LHCN-M2 (cell line): ENCODE measurements at places on chromosomes 3 and 15.

DNA sequence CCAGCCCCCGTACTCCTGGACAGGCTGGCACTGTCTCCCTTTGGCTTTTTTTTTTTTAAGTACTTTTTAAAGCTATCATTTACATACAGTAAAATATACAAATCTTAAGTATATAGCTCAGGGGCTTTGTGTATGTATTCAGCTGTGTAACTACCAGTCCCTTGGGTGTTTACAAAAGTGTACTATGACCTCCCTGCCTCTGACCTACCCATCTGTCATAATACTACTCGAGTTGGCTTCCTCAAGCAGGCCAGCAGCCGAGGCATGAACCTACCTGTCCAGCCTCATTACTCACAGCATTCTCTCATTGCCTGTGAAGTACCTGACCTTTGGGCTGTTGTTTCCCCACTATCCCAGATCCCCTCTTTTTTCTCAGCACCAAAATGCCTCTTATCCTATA lies 33.2 kb downstream of the ABHD2 start:
- DNase-seq, result no peak

GRCh38 chr3:185995352-185995751 lies 57.5 kb upstream of the TRA2B start:
- DNase-seq, result peak; percentile 46

- peak; percentile 32 for DNase-seq
These were observed 24.9 kb downstream of the GJD2 start for GRCh38 chr15:34729886-34730285.

GRCh38 chr15:28901987-28902745 lies 16.4 kb downstream of the APBA2 start:
- DNase-seq, result no peak

DNA sequence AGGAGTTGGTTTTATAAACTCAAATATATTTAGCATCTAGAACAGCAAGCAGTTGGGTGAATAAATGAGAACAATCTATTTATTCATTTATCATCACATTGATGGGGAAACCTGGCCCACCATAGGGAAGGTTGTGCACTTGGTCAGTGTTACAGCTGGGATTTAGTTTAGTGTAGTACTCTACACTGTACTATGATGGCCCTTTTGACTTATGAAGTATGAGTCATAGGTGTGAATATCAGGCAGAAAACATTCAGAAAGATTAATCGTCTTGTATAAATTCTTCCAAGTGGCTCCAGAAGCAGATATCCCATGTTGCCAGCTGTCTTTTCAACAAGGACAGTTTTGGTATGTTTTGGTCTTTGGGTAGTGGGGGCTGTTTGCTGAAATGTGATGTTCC lies 38.0 kb downstream of the BBS4 start:
- DNase-seq, result peak; percentile 34

DNA sequence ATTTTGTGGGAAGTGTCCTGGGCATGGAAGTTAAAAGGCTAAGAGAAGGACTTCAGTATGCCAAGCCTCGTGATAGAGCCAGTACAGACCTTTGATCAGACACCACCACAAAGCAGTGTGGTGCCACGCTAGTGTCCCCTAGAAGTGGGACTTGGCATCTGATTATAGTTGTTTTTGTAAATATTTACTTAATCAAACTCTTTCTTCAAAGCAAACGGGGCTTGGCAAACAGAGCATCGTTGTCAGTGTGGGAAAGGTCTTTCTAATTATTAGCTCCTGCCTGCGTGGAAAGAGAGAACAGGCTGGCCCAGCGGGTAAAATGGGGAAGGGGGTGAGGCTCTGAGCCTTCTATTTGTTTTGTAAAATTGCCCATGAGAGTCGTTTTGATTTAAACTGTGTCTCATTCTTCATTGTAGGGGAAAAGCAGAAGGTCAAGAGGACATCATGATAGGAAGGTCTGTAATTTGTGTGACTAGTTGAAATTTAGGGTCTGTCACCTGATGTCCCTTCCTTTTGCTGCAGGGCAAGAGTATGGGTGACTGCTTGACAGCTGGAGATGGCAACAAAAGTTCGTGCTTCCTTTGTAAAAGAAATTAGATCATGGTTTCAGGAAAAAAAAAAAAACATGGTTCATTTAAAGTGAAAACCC lies 105.0 kb downstream of the IQCH start:
- no peak for DNase-seq

DNA sequence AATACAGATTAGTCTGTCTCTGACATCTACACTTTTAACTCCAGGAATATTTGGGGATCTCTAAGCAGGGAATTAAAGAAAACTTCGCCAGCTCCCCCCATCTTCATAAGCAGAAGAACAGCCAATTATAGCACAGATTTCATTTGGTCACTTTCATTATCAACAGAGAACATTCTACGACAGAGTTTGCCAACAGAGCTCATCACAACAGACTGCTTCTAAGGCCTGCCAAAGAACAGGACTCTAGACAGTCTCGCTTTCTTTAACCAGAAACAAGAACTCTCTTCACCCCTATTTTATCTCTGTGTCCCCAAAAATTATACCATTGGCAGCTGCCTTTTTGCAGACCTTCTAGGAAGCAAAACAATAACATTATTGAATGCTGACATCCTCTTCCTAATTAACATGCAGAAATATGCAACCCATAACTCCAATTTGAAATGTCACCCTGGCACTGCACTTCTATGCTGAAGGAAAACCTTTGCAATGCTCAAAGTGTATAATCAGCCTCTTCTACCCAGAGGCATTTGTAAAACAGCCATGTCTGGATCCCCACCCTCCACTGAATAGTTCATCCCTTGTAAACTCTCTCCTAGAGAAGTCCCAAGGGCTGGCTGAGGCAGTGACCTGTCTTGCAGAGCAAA lies 552.8 kb downstream of the MAGI1 start:
- no peak for DNase-seq

- DNase-seq, result no peak
These were observed 13.8 kb upstream of the CCR9 start for GRCh38 chr3:45872569-45872968.

DNA sequence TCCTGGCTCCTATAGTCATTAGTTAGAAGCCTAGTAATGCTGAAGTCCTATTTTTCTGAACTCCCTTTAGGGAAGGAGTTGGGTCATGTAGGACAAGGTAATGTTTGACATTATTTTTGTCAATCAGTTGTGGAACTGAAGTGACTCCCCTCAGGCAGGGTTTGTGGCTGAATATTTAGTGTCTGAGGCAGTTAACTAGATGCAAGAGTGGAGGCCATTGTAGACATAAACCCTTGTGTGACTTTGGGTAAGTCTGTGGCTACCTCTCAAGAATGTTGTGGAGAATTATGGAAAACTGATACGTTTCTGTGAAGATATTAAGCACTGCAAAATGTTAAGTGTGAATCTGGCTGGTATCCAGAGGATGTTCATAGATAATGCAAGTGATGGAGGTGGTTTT lies 125.2 kb upstream of the PHLDB2 start:
- DNase-seq, result no peak

- DNase-seq, result peak; percentile 57
These were observed 37.7 kb downstream of the PLD1 start for GRCh38 chr3:171772427-171773056.

GRCh38 chr3:35498506-35499210 lies 140.7 kb upstream of the ARPP21 start:
- DNase-seq, result no peak

GRCh38 chr3:14283092-14283812 lies 104.6 kb downstream of the LSM3 start:
- DNase-seq, result no peak

- DNase-seq, result no peak
These were observed 20.7 kb downstream of the USP13 start for GRCh38 chr3:179673523-179673922.

GRCh38 chr3:24662449-24663345 lies 168.0 kb upstream of the THRB start:
- DNase-seq, result no peak

DNA sequence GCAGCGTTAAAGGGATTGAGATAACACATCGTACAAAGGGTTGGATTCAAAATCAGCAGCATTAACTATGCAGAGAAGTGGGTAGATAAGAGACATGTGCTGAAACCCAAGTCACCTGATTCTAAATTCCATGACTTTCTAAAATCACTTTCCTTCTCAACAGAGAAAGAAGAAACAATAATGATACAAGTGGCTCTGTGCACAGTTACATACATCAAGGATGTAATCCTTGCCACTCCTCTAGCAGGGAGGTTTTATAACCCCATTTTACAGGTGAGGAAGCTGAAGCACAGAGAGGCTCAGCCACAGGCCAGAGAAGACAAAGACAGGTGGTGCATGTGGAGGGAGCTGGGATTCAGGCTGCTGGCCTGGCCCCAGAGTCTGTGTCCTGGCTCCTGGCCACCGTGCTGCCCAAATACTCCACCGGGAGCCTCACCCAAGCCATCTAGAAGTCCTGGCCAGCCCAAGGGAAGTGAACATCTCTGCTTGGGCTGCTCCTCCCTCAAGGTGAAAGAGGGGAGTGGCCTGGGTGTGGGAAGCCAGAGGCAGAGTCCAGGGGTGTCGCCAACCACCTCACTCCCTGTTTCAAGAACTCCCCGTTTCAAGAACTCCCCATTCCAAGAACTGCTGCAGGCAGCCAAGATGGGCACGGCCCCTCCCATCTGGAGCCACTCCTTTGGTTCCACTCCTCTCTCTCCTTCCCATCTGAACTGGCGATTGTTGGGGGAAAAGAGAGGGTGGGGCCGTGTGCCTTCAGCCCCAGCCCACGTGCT lies 147.1 kb downstream of the NUP210 start:
- DNase-seq, result no peak

DNA sequence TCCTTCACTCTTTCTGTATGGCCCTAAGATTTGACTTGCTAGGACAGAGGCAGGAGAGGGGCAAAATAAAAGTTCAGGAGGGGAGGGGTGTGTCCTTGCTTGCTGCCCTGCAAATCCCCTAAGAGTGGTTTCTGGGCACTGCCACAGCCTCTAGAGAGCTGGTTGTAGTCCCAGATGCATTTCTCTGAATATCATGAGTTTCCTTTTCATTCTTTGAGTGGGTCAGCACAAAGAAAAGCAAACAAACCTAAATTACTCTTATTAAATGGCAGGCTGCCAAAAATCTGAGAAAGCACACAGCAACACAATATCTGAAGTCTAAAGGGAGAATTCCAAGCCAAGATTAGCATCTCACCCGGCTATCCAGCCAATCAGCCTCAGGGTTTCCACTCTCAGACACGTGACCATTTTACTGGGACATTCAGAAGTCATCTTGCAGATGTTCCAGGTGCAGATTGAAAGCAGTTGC lies 919.3 kb downstream of the TUSC7 start:
- DNase-seq, result peak; percentile 72

- DNase-seq, result no peak
These were observed 14.2 kb downstream of the LRRC49 start for GRCh38 chr15:70906842-70907241.

DNA sequence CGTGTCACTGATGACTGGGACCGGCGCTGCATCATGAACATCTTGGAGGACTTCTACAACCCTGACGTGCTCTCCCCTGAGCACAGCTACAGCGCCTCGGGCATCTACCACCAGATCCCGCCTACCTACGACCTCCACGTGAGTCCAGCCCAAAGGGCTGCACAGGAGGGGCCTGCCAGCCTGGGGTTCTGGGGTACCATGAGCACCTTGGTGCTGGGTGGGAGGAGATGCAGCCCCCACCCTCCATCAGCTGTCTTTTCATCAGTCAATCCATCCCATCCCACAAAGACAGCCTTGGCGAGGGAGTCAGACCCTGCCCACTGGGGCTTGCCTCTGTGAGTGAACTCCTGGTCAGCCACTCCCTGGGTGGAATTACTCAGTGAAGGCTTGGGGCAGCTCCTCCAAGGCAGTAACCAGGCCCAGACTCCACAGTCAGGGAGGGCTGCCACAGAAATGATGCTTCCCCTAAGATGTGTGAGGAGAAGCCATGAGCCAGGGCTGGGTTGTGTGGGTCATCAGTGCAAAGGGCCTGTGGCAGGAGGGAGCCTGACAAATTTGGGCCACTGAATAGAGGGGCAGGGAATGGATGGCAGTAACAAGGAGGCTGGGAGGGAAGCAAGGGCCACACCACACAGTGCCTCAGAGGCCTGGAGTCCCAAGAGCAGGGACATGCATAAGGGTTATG lies 47.9 kb downstream of the SEMA3G start:
- no peak for DNase-seq
